ENCODE measurements at places on chromosomes 1 and 21. TPM values are rescaled to one million over a fixed set of nuclear protein-coding genes. Genes with fewer than 3 reads are reported as not detected.

GRCh38 chr1:158969855-158970254 lies 38.5 kb downstream of the PYHIN1 start:
- H3K4me3 ChIP-seq, result no peak overlapping the region
- H3K27ac ChIP-seq, result no peak overlapping the region
- no peaks in the 10 kb centered on the region for H3K4me1 ChIP-seq
- H3K27me3 ChIP-seq, result no peaks in the 10 kb centered on the region
- H3K36me3 ChIP-seq, result peaks cover 41% of the 10 kb centered on the region
- no peak for DNase-seq

- no peak overlapping the region for H3K27ac ChIP-seq
- DNase-seq, result no peak
These were observed 136.2 kb upstream of the TIAM1 start for GRCh38 chr21:31480228-31480627.

GRCh38 chr1:199590708-199591107 lies 436.8 kb upstream of the NR5A2 start:
- peak; percentile 33 for DNase-seq
- H3K27me3 ChIP-seq, result no peaks in the 10 kb centered on the region
- H3K4me1 ChIP-seq, result no peaks in the 10 kb centered on the region
- H3K27ac ChIP-seq, result no peak overlapping the region
- no peak overlapping the region for H3K4me3 ChIP-seq

GRCh38 chr1:100239961-100240360 lies 9.7 kb downstream of the DBT start:
- H3K27me3 ChIP-seq, result no peaks in the 10 kb centered on the region
- peaks cover 29% of the 10 kb centered on the region for H3K36me3 ChIP-seq
- no peaks in the 10 kb centered on the region for H3K4me1 ChIP-seq
- no peak for DNase-seq

MR1 gene
- polyA plus RNA-seq, result 48.7 TPM

- peaks cover 8% of the 10 kb centered on the region for H3K4me1 ChIP-seq
- H3K36me3 ChIP-seq, result no peaks in the 10 kb centered on the region
- H3K27ac ChIP-seq, result no peak within 1 kb of the TSS
- peak within 1 kb of the TSS; percentile 15 for H3K4me3 ChIP-seq
- peaks cover 22% of the 10 kb centered on the region for H3K27me3 ChIP-seq
These were observed at the start of gene TIAM1 for GRCh38 chr21:31343680-31344480. Gene TIAM1, minus strand, starts transcription at chr21:31344261. Its CDS starts 77,289 bp downstream, at chr21:31266972.

- H3K36me3 ChIP-seq, result peaks cover 8% of the 10 kb centered on the region
- DNase-seq, result peak; percentile 38
- H3K4me1 ChIP-seq, result peaks cover 15% of the 10 kb centered on the region
These were observed 10.0 kb upstream of the LRRC8C start for GRCh38 chr1:89622895-89623294.
